ENCODE measurements at places on chromosomes 2 and 18.

DNA sequence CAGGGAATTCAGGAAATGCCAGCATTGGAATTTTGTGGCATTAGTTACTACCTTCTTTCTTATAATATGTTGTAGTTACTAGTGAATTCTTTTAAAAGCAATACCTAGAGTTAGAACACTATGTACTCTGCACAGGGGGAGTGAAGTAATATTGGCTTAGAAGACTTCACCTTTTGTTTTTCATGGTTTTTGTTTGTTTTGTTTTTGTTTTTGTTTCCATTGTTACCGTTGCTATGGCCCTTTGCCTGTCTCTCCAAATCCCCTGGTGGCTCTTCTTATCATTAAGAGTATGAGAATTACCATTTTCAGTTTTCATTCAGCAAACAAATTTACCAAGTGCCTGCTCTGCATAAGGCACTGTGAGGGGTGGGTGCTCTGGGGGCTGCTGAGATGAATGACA, 160.1 kb downstream of the HAUS1 start:
- DNase-seq = no peak

DNA sequence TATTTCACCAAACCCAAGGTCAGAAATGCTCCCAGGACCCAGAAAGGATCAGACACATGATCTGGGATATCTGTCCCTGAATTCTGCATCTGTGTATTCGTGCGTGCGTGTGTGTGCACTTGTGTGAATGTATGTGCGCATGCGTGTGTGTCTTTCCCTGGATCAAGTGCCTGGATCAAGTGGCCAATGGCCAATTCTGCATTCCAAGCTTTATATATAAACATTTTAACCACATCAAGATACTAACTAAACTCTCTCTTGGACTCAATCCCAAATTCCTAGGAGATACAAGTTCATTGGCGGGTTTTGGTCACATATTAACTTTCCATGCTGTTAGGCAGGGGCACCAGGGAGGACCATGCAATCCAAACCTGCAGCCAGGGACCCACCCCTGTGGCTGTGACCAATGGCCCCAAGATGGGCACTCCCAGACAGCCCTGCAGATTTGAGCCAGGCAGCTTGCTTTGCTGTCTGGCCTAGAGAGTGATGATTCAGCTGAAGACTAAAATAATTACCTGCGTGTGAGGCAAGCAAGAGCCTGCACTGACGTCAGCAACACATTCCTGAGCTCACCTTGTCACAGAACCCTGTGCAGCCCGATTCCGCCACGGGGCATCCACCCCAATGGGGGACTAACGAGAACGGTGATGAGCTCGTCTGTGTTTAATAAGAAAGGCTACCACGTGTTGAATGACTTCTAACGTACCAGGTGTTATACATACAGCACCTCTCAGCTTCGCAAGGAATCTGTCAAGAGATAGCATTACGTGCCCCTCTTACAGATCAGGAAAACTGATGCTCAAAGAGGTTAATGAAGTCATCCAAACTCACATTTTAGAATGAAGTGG, 45.3 kb upstream of the ROCK2 start:
- DNase-seq = no peak

DNA sequence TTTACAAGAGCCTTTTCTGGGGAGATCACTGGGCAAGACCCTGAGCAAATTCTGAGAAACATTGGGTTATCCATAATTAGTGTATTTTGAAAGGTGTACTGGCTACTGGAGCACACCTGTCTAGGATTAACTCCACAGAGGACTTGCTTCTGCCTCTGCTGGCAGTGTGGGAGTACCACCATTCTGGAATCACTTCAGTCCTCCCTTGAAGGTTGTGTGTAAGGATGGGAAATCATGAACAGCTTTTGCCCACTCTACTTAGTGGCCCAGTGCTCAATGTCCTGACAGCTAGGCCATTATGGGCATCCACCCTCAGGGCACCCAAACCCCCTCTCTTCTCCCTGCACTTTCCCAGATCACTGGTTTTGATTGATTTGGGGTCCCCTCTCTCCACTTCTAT, 8.1 kb upstream of the SANBR start:
- DNase-seq = no peak

GRCh38 chr18:25921677-25922421, 168.6 kb downstream of the SS18 start:
- no peak for DNase-seq

DNA sequence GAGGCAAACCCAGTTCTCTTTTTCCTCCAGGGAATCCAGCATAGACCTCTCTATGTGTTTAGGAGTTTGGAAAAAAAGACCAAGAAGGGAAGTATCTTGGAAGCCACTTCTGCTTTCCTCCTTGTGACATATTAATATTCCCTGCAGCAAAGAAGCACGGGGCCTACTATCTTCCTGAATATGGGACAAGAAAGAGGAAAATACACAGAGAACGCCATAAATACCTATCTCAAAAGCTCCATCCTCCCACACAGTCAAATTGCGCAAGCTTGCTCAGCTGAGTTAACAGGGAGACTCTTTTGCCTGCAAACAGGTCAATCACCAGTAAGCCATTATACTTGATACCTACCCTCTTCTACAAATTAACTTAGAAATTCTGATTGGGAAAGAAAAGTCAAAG, 16.7 kb upstream of the RAPH1 start:
- DNase-seq = no peak

GRCh38 chr2:71861186-71862160, 286.2 kb downstream of the CYP26B1 start:
- DNase-seq = no peak

DNA sequence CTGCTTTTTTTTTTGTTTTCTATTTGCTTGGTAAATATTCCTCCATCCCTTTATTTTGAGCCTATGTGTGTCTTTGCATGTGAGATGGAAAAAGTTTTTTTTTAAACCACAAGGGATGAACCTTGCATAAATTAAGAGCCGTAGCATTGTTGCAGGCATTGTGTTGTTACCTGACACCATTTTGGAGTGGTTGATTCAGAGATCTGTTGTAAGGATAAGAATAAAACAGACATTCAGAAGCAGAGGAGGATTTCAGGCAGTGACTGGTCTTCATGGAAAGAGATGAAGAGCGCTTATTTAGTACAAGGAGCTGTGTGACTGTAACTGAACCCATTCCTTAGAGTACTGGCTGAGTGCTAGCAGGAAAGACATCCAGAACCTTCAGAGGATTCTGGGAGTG, 101.2 kb downstream of the LTBP1 start:
- no peak for DNase-seq

DNA sequence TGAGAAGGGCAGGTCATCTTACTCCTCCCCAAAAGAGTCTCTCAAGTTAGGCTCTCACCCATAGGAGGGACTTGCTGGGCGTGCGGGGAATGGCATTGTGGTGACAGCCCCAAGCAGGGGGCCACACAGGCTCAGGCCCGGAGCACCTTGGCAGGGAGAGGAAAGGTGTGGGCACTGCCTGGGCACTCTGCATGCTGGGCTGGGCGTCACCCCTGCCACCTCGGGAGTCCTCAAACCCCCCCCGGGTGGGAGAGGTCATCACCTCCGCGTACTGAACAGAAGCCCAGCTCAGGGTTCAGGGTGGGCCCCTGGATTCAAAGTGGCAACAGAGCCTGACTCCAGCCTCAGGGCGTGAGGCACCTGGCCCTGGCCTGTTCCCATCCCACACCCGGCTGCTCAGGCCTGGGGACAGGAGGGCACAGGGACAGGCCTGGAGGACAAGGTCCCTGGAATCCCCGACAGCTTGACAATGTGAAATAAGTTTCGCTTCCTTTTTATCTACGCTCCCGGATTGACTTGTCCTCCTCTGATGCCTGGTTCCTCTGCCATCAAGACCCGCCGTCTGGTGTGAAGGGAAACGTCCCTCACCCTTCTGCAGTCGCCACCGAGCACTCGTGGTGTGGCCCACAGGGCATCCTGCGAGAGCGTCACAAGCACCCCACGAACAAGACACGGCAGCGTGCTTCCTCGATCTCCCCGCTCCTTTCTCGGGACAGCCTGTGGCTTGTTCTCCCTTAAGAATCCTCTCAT, 97.8 kb downstream of the HDAC4 start:
- no peak for DNase-seq

- DNase-seq = no peak
Measured at GRCh38 chr18:48490641-48491293, 48.1 kb upstream of the CTIF start.

DNA sequence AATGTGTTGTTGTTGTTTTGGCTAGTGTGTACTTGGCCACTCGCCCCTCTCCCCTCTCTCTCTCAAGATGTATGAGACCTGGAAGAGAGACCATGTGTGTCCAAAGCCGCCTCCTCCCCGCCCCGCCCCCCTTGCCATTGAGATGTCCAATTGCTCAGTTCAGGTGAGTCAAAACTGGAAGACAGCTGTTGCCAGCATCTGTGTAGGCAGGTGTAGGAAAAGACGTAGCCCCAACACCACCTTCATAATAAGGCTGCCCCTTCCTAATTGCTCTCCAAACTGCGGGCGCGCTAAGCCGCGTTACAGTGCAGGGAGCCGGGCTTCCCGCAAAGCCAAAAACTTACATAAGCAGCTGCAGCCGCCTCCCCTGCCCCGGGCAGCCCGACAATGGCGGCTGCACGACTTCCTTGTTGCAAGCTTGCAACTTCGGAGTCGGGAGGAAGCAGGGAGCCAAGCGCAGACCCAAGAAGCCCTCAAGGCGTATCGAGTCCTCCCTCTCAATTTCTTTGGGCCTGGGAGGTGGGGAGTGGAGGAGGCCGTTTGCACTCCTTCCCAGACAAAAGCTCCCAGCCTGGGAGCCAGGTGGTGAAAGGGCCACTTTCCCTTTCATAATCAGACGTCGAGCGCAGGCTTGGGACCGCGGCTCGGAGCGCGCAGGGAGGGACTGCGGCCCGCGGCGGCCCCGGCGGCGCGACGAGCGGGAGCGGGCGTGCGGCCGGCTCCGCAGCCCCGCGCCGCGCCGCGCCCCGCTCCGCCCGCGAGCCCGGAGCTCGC, 882 bp downstream of the ZBTB14 start:
- no peak for DNase-seq
